Bronchial epithelial cell (primary cell): ENCODE measurements at places on chromosomes 11 and 22.

- DNase-seq = no peak
Measured at GRCh38 chr11:70220920-70221319, 17.8 kb downstream of the FADD start.

DNA sequence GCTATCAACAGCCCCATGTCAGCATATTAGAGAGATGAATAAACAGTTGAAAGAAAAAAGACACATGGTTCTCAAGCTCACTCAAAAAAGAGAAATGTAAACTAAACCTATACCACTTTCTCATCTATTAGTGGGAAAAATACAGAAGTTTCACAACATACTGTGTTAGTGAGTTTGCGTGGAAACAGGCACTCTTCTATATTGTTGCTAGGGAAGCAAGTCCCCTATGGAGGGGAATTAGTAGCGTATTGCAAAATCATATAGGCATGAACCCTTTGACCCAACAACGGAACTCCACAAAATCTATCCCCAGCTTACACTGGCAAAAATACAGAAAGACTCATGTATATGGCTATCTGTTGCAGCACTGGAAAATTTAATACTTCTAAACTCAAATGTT, 14.2 kb upstream of the RFPL2 start:
- DNase-seq = no peak

GRCh38 chr11:16356057-16356760, at the start of gene SOX6:
SOX6 (minus strand) TSS chr11:16356546; CDS start chr11:16341248, 15,298 bp downstream.
- no peak for DNase-seq

GRCh38 chr11:75902631-75903030, 87.6 kb downstream of the UVRAG start:
- DNase-seq = no peak

DNA sequence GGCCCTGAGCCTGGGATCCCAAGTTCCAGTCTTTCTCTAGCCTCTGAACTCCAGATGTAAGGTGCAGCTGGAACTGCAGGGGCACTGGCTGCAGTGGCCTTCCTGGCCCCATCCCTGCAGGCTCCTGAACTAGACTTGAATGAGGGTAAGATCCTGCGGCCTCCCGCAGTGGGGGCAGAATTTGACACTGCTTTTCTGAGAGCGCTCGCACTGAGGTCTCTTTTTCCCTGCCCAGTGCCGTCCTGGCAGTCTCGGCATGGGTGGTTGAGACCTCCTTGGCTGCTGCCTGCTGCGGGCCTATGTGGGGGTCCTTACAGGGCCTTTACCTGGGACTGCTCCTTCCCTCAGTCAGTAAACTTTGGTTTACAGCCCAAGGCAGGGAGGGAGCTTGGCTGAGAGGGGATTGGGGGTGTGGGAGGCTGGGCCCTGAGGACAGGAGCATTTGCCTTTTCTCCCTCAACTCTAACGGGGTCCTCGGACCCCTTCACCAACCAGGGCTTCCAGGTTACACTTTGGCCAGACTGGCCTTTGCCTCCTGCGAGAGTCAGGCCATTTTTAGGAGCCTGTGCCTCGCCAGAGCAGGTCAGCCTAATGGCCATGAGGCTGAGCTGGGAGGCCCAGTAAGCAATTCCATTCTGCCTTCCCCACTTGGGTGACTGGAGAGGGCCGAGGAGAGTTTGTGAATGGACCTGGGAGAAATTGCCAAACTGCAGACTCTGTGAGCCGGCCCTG, 35.4 kb downstream of the FAM83F start:
- no peak for DNase-seq

- DNase-seq = no peak
Measured at GRCh38 chr11:130638033-130638432, 189.6 kb downstream of the ADAMTS15 start.

DNA sequence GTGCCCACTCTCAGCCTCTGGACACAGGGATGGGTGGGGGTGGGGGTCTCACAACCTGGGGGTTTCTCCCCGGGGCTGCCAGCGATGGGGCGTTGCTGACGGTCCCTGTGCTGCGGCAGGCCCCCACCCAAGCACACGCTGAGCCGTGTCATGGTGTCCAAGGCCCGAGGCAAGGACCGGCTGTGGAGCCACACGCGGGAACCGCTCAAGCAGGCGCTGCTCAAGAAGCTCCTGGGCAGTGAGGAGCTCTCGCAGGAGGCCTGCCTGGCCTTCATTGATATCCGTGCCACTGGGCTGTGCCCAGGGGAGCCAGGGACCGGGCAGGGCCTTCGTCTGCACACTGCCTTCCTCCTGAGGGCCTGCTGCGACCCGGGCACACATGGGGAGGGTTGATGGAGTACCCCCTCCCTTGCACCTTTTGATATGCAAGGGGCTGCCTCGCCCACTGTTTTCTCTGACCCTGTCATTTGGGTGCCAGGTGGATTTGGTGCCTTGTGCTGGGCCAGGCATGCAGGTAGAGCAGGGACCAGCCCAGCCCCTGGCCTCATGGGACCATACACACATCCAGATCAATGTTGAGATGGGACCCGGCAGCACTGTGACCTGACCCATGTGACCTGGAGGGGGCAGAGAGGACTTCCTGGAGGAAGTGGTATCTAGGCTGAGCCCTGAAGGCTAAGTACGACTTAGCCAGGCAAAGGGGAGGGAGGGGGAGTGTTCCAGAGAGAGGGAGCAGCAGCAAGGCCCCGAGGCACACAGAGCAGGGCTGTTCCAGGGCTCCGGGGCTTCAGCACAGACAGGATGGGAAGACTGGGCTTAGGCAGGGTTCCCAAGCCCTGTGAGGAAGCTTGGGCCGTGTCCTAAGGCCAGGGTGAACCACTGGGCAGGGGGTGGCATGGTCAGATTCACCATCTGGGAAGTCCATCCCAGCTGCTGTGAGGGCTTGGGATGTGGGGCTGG, 75.2 kb downstream of the MYO7A start:
- no peak for DNase-seq

- peak; percentile 35 for DNase-seq
Measured at GRCh38 chr22:19174106-19175025, 4.2 kb downstream of the SLC25A1 start.

DNA sequence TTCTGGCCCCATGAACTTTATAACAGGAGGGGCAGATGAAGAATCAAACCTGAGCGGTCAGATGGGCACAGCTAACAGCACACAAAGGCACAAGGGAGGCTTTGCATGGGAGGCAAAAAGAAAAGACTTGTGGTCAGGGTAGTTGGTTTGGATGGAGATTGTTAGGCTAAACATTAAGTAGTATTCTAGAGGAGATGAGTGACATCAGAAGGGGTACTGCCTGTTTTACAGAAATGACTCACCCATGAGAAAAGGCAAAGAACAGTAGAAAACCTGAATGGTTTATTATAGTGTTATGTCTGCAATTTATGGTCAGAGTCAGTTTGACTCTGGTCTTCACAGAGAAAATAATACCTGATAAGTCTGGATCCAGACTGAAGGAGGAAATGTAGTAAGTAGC, 129.8 kb upstream of the KIRREL3 start:
- DNase-seq = no peak

GRCh38 chr11:69573761-69574607, 67.0 kb upstream of the CCND1 start:
- DNase-seq = no peak

- no peak for DNase-seq
Measured at GRCh38 chr11:10483174-10483573, 28.1 kb downstream of the AMPD3 start.

DNA sequence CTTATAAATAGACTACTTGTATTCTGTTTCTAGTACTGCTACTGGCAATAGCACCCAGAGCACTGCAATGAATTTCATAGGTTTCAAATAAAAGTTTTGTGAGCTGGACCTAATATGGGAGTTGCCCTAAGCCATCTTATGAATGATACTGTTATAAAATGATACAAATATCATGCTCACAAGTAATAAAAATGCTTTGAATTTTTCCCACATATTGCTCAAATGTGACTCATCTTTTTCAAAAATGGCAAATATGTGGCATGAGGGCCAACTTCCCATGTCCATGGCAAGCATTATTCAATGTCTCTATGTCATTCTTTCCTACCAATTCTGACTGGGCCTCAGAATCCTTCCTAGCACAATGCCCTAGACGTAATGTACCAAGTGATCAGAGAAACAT, 137.6 kb downstream of the TRPC6 start:
- DNase-seq = peak; percentile 51

GRCh38 chr11:65718964-65719492, 1.6 kb downstream of the RNASEH2C start:
- no peak for DNase-seq

- no peak for DNase-seq
Measured at GRCh38 chr22:28031383-28031922, 112.4 kb upstream of the PITPNB start.

DNA sequence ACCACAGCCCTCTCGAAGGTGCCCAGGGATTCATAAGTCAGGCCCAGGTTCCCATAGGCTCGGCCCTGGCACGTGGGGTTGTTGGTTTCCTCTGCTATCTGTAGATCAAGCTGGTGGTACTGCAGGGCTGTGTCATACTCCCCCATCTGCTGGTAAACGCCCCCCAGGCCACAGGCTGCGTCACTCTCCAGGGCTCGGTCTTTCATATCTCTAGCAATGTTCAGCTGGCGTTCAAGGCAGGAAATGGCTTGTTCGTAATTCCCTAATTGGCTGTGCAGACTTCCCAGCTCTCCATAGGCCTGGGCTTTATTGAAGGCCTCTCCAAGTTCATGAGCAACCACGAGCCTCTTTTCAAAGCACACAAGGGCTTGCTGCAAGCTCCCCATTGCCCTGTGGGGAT, 186.4 kb upstream of the PITPNB start:
- DNase-seq = no peak
